RKO (cell line): ENCODE measurements at places on chromosomes 2 and 18.

DNA sequence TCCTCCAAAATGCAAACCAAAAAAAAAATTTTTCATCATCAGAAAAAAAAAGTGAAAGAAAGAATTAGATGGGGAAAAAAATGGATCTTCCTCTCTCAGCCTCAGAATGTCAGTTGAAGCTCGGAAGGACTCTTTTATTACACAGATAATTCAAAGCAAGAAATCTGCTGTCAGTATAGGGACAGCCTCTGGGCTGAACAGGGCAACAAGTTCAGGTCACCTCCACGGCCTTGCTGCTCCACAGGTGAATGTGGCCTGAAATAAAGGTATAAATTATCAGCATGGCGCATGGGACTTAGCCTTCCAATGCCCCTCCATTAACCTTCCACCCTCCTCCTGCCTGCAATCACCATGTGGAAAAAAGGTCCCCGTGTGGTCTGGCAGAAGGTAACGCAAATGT, 316.8 kb upstream of the POU3F3 start:
- no peak for DNase-seq

GRCh38 chr18:11761553-11761952, 72.5 kb downstream of the GNAL start:
- no peak for DNase-seq

DNA sequence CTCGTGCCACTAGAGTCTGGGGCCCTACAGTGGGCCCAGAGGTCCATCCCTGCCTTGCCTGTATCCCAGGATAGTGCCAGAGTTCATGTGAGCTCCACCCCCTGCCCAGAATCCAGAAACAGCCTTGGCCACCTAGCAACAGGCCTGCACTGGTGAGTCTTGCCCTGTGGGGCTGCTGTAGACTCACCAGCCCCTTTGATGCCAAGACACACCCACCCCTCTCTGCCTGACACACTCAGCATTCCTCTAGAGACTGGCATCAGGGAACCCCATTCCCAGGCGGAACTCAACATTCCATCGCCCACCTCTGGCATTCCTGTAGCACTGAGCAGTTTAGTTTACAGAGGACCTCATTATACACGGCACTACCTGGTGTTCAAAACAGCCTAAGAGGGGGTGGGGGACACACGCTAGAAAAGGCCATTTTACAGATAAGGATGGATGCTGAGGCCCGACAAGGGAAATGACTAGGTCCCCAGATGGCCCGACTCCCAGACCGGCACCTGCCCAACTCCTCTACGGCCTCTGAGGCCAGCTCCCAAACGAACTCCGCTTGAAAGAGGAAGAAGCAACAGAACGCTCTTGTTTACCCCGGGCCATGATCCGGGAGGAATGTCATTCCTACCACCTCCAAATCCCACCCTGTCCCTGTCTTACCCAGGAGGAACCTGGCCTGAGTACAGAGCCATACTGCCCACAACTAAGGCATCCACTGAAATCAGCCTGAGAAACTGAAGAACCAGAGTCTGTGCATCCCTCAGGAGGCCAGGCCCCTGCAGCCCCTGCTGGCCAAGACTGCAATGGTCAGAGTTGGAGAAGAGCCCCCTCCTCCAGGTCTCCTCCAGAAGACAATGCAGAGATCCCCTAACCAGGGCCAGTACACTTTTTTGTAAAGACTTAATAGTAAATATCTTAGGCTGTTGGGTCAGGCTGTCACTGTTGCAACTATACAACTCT, 180.2 kb downstream of the TNS1 start:
- DNase-seq, result no peak

DNA sequence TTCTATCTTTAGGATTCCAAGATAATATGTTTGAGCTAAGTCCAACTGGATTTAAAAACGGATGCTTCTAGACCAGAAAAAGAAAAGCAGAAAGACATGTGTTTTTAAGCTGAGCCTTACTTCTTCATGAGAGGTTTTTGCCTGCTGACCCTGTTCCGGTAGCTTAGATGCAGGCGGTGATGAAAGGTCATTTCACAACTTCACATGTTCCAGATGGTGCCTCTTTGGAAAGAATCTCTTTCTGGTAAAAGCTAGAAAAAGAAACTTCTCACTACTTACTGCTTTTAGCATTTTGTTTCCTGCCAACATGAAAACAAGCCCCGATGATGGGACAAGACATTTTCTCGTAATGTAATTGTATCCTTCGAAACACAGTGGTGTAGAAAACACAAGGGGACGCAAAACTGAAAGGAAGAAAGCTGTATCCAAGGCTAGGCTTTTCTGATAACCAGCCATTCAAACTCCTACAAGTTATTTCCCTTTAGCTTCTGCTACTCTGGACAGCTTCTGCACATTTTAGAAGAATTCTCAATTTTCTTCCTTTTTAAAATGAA, 407.3 kb upstream of the LYPD1 start:
- no peak for DNase-seq

- no peak for DNase-seq
These were observed 442.8 kb upstream of the SYT4 start for GRCh38 chr18:43720041-43720440.

GRCh38 chr2:46829231-46829995, 86.2 kb downstream of the MCFD2 start:
- no peak for DNase-seq

DNA sequence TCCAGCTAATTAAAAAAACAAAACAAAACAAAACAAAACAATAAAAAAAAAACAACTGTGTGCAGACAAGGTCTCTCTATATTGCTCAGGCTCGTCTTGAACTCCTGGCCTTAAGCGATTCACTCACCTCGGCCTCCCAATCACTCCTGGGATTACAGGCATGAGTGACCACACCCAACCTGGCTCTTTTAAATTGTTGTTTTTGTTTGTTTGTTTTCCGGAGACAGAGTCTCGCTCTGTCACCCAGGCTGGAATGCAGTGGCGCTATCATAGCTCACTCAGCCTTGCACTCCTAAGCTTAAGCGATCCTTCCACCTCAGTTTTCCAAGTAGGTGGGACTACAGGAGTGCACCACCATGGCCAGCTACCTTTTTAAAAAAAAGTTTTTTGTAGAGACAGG, 201.6 kb downstream of the EN1 start:
- no peak for DNase-seq

- no peak for DNase-seq
These were observed 81.9 kb downstream of the CCDC93 start for GRCh38 chr2:117931978-117932377.

- DNase-seq, result no peak
These were observed 56.3 kb upstream of the TMEM200C start for GRCh38 chr18:5951515-5952091.

- no peak for DNase-seq
These were observed 147.9 kb upstream of the ACAA2 start for GRCh38 chr18:49961271-49961670.

- no peak for DNase-seq
These were observed 224.5 kb downstream of the UXS1 start for GRCh38 chr2:105969552-105969951.

- DNase-seq, result no peak
These were observed 28.0 kb downstream of the KCNK3 start for GRCh38 chr2:26720322-26721114.

GRCh38 chr2:56053679-56054078, 130.1 kb upstream of the EFEMP1 start:
- DNase-seq, result no peak

DNA sequence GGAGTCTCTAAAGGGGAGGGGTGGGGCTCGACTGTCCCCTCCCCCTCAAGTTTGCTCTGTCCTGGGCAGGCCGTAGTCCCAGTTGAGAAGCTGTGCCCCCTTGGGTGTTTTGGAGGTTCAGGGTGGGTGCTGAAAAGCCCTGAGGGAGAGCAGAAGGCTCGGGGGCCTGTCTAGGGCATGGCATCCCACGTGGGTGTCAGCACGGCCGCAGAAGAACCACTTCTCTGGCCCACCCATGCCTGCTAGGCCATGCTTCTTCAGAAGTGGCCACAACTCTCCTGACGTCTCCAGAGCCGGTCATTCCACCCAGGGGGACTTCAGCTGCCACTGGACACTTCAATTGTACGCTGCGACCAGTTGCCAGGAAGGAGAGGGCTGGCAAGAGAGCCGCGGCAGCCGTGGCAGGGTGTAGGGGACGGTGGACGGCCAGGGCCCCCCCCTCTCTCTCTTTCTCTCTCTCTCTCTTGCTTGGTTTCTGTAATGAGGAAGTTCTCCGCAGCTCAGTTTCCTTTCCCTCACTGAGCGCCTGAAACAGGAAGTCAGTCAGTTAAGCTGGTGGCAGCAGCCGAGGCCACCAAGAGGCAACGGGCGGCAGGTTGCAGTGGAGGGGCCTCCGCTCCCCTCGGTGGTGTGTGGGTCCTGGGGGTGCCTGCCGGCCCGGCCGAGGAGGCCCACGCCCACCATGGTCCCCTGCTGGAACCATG, at the start of gene INPP5D:
INPP5D (plus strand) TSS at position 546 of the 704 bp plus-strand sequence; CDS start at position 683, 137 bp downstream.
- no peak for DNase-seq

DNA sequence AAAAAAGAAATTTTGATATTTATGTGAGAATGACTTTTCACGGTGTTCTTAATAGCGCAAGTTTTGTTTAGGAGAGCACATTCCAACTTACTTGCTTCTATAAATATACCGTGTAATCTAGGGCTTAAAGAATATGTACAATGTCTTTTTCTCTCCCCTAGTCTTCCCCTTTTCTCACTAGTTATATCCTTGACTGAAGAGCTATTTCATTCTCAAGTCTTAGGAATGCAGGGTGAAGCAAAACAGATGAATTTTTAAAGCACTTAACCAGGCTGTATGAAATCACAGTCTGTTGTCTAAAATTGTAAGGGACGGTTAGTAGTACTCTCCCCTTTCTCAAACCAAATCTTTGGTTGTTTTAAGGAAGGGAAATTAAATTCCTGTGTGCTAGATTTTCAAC, 29.6 kb upstream of the SLC30A6 start:
- DNase-seq, result no peak

- peak; percentile 68 for DNase-seq
These were observed 337.2 kb downstream of the NBAS start for GRCh38 chr2:15223887-15224286.

DNA sequence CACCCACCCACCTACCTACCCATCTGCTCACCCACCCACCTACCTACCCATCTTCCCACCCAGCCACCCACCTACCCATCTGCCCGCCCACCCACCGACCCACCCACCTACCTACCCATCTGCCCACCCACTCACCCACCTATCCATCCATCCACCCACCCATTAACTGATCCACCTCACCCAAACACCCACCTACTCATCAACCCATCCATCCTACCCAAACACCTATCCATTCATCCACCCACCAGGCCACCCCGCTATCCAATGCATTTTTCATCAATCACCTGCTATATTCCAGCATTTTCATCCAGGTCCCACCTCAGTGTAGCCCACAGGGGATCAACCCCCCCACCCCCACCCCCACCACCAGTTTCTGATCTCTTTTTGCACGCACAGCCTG, 121.8 kb downstream of the GLI2 start:
- no peak for DNase-seq

DNA sequence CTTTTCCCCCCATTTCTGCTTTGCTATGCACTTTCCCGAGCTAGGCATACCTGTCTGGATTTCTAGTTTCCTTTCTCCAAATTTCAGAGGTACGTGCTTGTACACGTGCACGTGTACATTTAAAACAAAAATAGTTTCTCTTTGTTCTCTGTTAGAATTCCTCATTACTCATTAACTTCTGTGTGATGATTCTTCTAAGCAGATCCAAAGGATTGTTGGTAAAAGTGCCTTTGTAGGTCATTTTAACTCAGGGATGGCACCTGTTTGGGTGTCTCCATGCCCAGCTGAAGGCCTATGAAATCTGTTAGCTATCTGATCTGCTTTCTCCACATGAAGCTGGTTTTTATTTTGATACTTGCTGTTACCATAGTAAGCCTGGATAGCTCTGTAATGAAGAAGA, 264.3 kb downstream of the LPIN1 start:
- DNase-seq, result no peak

GRCh38 chr2:231394211-231395141, 1.0 kb upstream of the B3GNT7 start:
- no peak for DNase-seq

GRCh38 chr18:62979176-62979575, 263.8 kb downstream of the PHLPP1 start:
- DNase-seq, result no peak

GRCh38 chr2:234787114-234787513, 164.7 kb upstream of the SH3BP4 start:
- DNase-seq, result no peak

DNA sequence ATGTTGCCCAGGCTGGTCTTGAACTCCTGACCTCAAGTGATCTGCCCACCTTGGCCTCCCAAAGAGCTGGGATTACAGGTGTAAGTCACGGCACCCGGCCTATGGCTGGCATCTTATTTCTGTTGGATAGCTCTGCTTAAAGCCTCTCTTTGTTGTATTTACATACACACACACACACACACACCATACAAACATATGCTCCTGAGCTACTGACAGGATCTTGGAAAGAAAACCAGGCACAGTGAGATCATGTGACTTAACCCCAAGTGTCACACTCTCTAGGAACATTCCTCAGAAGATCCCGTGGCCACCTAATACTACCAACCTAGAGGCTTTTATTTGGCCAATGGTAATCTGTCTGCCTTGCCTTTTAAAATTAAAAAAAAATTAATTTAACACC, 85.1 kb upstream of the HAAO start:
- DNase-seq, result no peak

- no peak for DNase-seq
These were observed 320.3 kb downstream of the RNF144A start for GRCh38 chr2:7237466-7237865.

- no peak for DNase-seq
These were observed 36.4 kb downstream of the TAF1B start for GRCh38 chr2:9879455-9880194.

GRCh38 chr2:225842939-225843338, 443.4 kb downstream of the NYAP2 start:
- no peak for DNase-seq

DNA sequence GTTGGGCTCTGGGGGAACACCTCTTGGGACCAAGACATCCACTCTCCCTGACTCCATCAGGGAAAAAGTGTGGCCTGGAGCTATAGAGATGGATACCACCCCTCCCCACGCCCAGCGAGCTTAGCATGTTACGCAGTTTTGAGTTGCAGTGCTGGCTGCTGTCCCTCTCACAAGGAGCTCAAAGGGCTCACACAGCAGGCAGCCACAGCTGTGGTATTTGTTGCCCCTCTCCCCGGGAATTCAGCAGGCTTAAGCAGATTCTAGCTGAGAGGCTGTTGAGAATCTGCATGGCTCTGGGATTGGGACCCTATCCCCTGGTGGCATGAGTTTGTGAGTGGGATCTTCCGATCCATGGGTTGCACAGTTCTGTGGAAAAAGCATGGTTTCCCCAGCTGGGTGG, 673.1 kb upstream of the FSHR start:
- no peak for DNase-seq
